ELR (cell line): ENCODE measurements at places on chromosomes 2 and 18.

- DNase-seq = no peak
Measured at GRCh38 chr2:147933931-147934330, 86.6 kb downstream of the ORC4 start.

- DNase-seq = no peak
Measured at GRCh38 chr2:188957646-188958045, 16.5 kb upstream of the COL3A1 start.

DNA sequence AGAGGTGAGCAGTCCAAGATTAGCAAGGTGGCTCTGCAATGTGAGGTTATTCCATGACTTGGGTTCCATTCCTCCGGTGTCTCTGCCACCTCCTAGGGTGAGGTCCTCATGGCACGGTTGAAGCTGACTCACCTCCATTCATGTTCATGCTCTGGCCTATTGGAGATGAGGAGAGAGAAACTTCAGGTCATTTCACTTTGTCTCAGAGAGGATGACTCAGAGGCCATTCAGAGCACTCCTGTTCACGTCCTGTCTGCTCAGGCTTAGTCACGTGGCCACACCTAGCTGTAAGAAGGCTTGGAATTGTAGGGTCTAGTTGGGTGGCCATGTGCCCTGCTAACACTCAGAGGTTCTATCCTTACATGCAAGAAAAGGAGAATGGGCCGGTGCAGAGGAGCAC is 67.5 kb upstream of the MBOAT2 start:
- peak; percentile 96 for DNase-seq

DNA sequence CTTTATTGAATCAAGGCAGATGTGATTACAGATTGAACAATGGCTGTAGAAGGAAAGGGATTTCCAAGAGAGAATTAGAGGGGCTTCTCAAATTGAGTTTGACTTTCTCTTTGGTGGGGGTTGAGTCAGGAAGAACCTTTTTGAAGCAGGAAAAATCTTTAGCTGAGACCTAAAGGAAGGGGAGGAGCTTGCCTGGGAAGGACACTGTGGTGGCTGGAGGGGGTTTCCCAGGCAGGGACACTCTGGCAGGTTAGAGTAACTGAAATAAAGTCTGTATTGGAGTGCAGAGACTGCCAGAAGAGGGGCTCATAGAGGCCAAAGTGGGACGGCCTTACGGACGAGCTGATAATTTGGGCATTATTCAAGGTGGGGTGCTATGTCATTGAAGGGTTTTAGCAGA is 69.3 kb downstream of the NEDD4L start:
- no peak for DNase-seq

GRCh38 chr2:12502759-12503158 is 214.0 kb upstream of the TRIB2 start:
- DNase-seq = peak; percentile 19

GRCh38 chr2:45176390-45176789 is 167.1 kb upstream of the SIX2 start:
- no peak for DNase-seq

- DNase-seq = no peak
Measured at GRCh38 chr2:16127276-16127940, 187.1 kb downstream of the MYCN start.

GRCh38 chr2:181374781-181375675 is 82.2 kb upstream of the ITGA4 start:
- DNase-seq = peak; percentile 33
